ENCODE measurements at places on chromosomes 1 and 21.

GRCh38 chr1:81430955-81431623 lies 369.6 kb upstream of the ADGRL2 start:
- no peak for DNase-seq

DNA sequence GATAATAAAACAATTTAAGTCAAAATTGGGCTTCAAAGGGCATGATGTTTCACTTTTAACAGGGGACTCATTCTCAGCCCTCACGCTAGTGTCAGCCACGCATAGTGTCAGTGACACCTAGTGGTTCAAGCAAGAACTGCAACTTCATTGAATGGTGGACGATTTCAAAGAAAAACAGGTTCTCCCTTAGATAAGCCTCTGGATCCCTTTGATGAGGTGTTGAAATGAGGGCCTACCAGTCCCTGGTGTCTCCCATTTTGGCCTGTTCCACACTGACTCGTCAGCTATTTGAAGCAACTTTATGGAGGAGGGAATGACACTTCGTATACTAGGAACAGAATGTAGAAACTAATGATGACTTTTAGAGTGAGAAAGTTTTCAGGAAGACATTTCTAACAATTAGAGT lies 56.2 kb downstream of the FCRL5 start:
- DNase-seq, result no peak

DNA sequence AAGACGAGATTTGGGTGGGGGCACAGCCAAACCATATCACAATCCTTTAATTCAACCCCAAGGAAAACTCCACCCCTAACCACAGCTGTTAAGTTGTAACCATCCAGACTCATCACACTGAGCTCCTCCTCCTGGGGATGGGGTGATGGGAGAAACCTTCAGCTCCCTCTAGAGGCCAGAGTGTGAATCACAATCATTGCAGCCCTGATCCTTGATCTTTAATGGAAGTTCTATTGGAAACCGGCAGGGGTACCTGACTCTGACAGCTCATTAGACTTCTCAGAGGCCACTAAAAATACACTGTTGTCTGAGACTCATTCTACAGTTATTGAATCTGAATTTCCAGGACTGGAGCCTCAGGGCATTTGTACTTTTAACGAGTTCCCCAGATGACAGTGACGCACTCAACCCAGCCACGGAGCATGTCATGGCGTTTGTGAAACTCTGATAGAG lies 127.2 kb downstream of the IGSF21 start:
- DNase-seq, result no peak

DNA sequence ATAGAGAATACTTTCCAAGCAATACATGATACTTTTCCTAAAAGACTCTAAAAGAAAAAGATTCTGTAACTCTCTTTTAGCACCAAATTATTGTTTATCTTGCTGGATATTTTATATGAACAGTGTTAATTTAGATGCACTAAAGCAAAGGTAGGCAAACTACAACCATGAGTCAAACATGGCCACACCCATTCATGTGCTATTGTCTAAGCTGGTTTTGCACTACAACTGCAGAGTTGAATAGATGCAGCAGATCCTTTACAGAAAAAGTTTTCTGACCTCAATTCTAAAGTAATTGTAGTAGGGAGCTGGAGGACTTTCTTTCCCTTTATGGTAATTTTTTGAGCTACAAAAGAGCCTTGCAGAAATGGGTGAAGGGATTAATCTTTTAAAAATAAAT lies 19.4 kb downstream of the BLZF1 start:
- DNase-seq, result no peak

- DNase-seq, result no peak
Measured at GRCh38 chr1:10339815-10340214, 59.0 kb upstream of the PGD start.

DNA sequence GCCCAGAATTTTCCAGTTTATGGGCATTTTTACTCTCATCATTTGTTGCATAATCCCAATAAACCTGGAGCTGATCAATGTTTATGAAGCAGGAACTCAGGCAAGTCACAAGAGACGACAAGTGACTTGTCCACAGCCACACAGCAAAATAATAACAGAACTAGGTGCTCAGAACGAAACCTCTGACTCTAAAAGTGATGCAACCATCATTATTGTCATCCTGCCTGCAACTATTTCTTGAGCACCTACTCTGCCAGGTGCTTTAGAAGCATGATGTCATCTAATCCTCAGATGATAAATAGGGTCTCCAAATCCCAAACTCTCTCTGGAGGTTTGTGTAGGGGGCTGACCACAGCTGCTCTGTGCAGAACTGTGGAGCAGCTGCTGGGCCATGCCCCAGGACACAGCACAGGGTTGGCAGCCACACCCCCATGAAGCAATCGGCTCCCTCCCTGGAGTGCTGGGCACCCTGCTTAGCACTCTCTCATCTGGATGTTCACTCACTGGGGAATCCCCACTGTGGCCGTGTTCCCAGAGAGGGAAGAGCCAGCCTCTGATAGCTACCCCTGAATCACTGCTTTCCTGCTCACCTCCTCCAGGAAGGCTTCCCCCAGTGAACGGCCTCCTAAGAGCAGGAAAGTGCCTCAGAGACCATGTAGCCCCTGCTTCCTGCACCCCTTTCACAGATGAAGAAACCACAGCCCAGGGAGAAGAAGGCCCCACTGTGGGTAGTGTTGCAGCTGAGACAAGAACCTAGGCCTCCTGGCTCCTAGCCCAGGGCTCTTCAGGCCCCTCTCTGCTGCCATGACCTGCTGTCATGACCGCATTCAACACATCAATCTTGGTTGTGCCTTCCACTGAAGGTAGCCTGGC lies 2.1 kb downstream of the TTC22 start:
- no peak for DNase-seq

GRCh38 chr1:7482772-7483495 lies 288.2 kb upstream of the VAMP3 start:
- DNase-seq, result no peak

GRCh38 chr1:175472464-175472863 lies 270.9 kb downstream of the TNR start:
- DNase-seq, result no peak

DNA sequence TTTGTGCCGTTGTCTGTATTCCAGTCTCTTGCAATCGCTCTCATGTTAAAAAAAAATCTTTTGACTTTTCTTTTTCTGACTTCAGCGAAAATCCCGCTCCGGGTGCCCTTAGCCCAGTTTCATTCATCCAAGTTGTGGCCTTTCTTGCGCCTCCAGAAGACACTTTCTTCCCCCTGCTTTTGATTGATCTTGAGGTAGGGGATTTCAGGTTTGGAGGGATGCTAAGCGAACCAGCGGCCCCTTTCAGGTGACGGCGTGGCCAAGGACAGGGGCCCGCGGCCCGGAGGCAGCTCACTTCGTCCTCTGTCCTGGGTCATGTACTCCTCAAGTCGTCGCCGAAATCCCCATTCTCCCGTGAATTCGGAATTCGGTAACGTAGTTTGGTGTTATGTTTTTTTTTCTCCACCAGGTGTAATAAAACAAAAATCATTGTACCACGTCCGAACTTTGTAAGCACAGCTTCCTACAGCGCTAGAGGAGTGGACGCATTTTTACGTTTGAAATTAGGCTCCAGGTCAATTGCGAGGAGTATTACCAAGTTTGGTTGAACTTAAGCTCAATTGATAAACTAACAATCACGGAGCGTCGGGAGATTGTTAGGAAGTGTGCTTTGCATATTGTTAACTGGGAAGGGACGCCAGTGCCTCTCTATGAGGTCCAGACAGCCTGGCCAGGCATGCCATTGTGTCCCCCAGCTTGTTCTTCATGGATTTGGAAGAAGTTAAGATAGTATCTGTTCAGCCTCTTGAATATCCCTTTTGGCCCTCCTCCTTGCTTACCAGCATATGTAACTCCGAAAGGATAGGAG lies 1.1 kb downstream of the MRPS6 start:
- no peak for DNase-seq

- no peak for DNase-seq
Measured at GRCh38 chr1:162390396-162391185, 9.1 kb downstream of the C1orf226 start.

DNA sequence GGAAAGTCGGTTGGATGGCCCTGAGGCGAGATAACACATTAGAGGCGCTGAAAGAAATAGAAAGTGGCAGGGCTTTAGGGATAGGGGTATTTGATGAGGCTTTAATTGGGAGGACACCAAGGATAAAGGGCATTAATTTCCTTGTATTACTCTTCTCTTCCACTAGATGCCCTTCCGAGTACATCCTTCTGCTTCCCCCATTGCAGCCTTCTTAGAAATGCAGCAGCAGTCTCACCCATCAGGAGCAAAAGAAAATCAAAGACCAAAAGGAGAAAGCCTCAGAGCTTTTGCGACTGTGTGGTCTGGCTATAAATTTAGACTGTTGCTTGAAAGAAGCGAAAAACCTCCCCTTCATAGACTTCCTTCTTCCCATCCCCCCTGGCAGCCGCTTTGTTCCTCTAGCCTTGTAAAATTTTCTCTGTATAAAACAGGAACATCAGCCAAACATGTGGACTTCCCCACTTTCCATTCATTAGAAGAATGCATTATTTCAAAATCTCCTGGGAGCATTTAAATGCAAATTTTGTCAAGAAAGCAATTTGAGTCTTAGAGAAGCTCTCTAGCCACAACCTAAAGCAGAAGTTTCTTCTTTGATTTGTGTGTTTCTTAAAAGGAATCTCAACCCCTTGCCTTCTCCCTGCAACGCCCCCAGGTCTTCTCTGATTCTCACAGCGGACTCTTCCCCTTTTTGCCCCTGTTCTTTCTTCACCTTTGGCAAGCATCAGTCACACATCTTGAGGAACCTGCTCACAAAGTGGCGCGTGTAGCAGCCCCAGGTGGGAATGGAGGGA lies 76.6 kb downstream of the NDUFS5 start:
- no peak for DNase-seq

GRCh38 chr1:211738691-211739301 lies 63.4 kb upstream of the NEK2 start:
- no peak for DNase-seq

DNA sequence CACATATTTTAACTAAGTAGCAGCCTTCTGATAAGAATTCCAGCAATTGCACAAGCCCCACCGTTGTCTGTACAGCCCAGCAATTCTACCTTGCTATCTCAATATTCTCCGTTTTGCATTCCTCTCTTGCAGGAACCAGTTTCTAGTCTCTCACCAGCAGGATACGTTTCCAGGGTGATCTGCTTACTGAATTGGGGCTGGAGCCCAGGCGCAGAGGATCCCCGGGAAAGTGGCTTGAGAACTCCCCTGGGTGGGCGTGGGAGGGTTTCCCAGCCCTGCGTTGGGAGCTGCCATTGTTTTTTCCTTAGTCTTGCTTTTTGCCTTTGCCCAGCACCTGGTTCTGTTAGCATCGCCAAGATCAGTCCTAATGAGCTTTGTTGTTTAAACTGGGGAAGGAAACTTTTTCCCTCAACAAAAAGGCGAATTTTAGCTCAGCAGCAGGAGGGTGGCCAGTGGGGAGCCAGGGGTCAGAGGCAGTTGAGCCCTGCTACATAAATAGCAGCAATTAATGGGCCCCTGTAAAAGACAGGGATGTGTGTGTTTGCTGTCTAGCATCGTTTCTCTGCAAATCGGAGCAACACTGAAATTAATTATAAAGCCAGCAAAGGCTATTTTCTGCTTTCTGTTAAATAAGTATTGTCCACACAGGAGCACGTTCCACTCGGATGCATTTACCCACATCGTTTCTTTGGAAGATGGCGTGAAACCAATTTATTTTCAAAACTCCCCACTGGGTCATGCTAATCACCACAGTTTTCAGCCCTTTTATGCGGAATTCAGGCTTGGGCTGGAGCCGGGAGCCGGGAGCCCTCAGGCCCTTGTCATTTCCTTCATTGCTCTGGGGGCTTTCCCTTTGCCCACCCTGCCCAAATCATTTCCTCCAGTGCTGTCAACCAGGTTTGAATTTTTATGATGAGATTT lies 36.6 kb downstream of the HUNK start:
- DNase-seq, result no peak

DNA sequence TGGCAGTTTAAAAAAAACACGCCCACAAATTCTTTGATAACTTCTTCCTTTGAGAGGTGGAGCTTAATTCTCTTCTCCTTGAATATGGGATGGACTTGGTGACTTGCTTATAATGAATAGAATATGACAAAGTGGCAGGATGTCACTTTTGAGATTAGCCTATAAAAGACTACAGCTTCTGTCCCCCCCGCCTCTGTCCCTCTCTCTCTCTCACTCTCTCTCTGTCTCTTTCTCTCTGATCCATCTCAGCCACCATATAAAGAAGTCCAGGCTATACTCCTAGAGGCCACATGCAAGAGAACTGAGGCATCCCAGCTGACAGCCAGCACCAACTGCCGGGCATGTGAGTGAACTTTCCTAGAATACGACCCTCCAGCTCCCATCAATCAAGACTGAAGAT lies 7.7 kb upstream of the DMBX1 start:
- DNase-seq, result no peak

GRCh38 chr1:27603309-27603680 lies 649 bp downstream of the AHDC1 start:
- no peak for DNase-seq

- no peak for DNase-seq
Measured at GRCh38 chr1:94608142-94608851, 66.7 kb upstream of the F3 start.

GRCh38 chr1:220453371-220453770 lies 74.6 kb upstream of the MARK1 start:
- DNase-seq, result no peak

DNA sequence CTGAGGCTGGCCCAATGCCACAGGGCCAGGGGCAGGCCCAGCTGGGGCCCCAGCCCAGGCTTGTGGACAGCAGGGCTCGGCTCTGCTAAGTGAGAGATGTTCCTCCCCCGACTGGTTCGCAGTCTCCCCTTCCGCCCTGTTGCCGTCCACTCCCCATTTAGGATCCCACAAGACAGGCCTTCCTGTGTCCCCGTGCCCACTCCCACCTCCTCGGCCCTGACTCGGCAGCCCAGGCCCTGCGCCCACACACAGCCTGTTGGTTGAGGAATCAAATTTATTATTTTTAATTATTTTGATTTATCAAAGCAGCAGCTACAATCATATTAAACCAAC lies 78.4 kb downstream of the CASZ1 start:
- no peak for DNase-seq

DNA sequence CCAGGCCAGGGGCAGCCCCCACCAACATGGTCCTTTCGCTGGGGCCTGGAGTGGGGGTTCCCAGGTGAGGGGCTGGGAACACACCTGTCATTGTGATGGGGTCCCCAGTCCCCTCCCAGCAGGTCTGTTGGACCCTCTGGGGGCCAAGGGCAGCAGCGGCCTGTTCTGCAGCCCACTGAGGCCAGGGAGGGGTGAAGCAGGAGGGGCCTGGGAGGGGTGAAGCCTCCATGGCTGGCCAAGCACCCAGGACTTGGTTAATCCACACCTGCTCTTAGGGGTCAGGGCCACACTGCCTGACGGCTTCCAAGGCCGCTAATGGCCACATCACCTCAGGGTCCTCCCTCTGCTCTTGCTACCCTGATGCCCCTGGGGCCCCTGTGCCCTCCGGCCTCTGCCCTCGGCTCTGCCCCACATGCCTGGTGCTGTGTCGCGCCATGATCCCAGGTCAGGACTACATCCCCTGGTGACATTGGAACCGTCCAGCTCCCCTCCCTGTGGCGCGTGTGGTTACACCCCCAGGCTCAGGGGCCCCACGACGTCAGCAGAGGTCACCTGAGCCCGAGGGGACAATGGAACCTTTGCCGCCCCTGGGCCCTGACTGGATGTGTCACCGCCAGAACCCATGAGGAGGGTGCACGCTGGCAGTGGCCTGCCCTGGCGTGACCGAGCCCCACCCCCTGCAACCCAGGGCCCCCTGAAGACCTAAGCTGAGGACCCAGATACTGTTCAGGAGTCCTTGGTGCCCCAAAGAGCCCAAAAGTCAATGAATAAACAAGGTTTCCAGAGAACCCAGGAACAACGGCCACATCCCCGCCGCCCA lies 7.0 kb downstream of the TNFRSF18 start:
- no peak for DNase-seq
